HuH-7.5 (cell line): ENCODE measurements at places on chromosomes 6 and 20.

DNA sequence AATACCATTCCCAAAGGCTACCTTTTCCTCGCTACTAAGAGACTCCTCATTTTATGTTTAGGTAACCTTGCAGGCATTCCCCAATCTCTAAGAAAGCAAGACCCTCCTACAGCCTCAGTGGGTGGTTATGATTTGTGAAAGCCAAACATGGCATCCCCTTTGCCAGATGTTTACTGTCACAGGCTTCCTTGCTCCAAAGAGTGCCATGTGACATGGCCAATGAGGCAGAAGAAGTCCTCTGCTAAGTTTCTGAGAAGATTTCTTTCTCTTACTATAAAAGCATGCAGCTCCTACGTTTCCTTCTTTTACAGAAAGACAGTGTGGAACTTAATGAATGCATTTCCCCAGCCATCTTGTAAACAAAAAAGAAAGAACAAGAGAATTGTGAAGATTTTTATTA is 688.2 kb downstream of the TBC1D32 start:
- DNase-seq = no peak

- no peak for DNase-seq
These were observed 35.8 kb upstream of the YWHAB start for GRCh38 chr20:44849703-44850102.

DNA sequence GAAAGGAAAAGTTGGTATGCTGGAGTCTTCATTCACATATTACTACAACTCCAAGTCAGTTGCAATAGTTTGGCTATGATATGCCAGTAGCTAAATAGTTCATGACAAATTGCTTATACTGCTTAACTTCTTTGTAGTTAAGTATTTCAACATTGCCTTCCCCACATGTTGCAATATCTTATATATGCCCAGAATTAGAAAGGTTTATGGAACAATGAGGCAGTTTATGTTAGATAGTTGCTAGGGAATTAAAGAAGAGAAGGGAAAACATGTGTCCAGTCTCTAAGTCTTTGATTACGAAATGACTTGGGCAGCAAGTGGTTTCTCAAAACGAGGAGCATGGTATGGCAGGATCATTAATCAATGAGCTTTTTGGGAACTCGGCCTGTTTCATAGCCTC is 145.8 kb downstream of the PLCB4 start:
- no peak for DNase-seq

DNA sequence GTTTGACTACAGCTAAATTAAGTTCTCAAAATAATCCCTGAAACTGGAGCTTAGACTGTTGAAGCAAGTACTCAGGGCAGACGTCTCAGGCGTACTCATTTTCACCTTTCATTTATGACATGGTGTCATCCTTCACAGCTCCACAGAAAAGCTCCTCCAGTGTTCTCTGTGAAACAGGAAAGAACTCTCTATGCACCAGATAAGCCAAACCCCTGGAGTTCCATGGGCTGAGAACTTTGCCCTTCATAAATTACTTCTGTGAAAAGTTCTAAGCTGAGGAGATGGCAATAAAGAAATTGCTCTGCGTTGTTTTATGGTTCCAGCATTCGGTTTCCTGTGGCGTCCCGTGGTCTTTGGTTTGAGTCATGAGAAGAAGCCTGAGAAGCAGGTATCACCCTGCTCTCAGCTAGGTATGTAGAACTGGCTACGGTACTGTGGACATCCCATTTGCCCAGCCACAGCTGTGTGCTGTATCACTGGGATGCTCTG is 20.2 kb upstream of the RREB1 start:
- no peak for DNase-seq

GRCh38 chr20:41411391-41411847 is 44.8 kb upstream of the EMILIN3 start:
- no peak for DNase-seq

GRCh38 chr6:44621846-44622245 is 234.3 kb downstream of the CDC5L start:
- DNase-seq = no peak
